Activated CD4-positive, alpha-beta T cell treated with anti-CD3 and anti-CD28 coated beads for 36 hours (primary cell): ENCODE measurements at places on chromosomes 7 and 10. TPM values are rescaled to one million over a fixed set of nuclear protein-coding genes. Genes with fewer than 3 reads are reported as not detected.

DNA sequence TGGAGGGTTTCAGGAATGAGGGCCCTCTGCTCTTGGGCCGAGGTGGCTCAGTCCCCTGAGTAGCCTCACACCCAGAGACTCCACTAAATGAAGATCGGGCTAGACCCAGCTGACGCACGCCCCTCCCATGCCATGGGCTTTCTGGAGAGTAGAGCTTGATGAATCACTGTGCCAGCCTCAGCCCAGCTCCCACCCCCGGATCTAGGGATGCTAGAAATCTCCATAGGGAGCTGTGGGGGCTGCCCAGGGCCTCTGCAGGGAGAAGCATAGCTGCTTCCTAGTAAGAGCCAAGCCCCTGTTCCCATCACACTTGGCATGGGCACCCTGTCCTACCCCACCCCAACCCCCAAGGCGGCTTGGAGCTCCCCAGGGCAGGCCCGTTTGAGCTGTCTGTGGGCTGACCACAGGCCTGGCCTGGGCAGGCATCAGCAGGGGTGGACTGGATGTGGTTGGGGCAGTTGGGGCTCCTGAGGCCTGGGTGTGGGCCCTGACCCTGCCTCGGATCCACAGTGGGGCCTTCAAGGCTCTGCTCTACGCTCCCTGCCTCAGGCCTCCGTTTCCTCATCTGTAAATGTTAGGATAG is 121.2 kb downstream of the ZMIZ1 start:
- no peak for DNase-seq

DNA sequence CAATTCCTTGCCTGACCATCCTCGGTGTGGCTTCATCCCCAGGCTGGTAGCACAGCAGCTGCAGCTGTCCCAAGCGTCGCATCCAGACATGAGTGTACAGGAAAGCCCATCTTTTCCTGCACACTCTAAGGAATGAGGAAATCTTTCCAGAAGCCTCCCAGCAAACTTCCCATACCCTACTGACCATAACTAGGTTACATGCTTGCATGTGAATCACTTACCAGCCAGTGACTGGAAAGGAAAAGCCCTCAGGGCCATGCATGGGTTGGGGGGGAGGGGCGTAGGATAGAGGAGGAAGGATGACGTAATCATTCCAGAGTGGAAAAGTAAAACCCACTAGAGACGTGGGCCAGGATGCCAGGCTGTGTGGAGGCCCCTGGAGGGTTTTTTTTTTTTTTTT is 18.9 kb upstream of the ZNF212 start:
- DNase-seq: no peak

GRCh38 chr10:1043532-1043995 is 5.4 kb downstream of the IDI1 start:
- peak; percentile 39 for DNase-seq

GRCh38 chr10:79056736-79057391 is 11.9 kb upstream of the ZMIZ1 start:
- DNase-seq: no peak

PRPS1L1 gene
- total RNA-seq: not detected

DNA sequence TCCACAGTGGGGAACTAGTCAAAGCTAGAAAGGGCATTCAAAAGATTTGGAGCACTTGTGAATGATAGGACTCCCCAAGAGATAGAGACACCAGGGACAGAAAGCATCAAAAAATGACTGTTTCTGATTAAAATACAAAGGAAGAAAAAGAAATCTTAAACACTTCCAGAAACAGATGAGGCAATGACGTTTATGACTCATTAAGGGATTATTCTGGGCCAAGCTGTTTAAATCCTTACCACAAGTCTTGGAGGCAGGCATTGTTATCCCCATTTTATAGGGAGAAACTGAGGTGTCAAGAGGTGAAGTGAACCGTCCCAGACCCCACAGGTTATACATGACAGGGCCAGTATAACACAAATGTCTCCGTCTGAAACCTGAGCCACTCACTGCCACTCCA is 68.3 kb upstream of the AMPH start:
- DNase-seq: no peak

MYOZ1 gene
- not detected for total RNA-seq

- DNase-seq: no peak
Observed at GRCh38 chr7:139674752-139675126, 103.1 kb downstream of the HIPK2 start.

- no peak for DNase-seq
Observed at GRCh38 chr7:71345117-71345884, 213.4 kb downstream of the GALNT17 start.

BTBD16 gene
- total RNA-seq: not detected

SFXN3 gene
- 37.7 TPM for total RNA-seq

DNA sequence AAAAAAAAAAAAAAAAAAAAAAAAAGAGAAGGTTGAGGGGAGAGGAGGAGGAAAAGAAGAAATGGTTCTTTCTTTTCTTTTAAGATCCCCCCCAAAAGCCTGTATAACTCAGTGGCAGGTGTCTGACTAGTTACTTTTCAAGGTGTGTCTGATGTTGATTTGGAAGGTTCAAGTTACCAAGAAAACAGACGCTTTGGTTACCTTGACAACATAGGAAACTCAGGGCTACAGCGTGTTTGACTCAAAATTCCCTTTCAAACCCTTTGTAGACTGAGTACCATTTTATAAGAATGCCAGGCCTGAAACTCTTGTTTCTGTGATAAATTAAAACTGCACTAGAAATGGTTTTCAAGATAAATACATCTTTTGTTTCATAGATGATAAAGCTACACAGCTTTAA is 286.8 kb downstream of the SKIDA1 start:
- no peak for DNase-seq

SCART1 gene
- 1.7 TPM for total RNA-seq

PRF1 gene
- 28.6 TPM for total RNA-seq

DNA sequence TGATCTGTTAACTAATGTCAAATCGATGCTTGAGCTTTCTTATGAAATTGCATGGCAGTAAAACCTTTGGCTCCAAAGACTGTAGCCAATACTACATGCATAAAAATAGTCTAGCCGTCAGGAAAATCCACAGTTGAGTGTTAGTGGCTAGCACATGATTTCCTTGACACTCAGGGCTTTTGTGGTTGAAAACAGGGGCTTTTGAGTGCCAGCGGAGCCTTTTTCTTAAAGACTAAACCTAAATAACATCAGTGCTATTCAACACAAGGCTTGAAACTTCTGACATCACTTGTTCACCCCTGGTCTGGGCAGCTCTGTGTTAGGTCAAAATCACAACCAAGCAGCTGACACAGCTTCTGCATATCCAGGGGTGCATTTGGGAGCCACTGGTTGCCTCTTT is 124.2 kb upstream of the BMPER start:
- no peak for DNase-seq

SH2B2 gene
- 3.2 TPM for total RNA-seq

GRCh38 chr10:14481752-14482151 is 151.0 kb upstream of the FRMD4A start:
- DNase-seq: no peak

DNA sequence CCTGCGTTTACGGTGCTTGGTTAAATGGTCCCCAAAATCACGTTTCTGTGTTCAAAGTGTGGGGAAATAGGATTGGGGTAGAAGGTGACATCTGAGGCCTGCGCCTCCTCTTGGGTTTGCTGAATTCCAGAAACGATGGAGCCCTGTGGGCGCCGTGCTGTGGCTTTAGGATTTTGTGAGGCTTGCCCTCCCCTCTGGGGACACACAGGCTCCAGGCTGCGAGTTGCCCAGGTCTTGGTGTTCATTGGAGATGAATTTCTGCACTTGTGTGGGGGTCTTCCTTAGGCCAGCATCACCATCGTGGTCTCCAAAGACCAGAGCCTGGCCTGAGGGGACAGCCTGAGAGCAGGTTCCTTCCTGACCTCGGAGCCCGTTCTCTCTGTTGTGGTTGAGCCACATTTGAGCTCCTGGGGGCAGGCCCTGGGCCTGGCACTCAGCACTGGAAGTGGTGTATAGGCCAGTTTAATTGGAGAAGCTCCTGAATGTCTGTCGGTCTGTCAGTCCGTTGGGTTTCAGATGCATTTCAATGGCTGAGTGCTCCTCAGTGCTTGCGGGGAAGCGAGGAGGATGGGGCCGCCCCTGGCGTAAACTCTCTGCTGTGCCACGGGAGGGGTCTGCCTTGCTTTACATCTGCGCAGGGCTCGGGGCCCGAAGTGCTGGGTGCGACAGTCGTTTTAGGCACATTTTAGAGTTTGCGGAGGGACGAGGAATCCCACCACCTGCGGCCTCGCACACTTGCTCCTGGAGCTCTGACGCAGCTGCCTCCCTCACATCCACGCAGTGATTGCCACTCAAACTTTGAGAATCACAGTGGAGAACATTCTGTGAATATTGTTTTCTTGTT is 71.7 kb downstream of the DNAJB6 start:
- no peak for DNase-seq

PCDH15 gene
- not detected for total RNA-seq

DNA sequence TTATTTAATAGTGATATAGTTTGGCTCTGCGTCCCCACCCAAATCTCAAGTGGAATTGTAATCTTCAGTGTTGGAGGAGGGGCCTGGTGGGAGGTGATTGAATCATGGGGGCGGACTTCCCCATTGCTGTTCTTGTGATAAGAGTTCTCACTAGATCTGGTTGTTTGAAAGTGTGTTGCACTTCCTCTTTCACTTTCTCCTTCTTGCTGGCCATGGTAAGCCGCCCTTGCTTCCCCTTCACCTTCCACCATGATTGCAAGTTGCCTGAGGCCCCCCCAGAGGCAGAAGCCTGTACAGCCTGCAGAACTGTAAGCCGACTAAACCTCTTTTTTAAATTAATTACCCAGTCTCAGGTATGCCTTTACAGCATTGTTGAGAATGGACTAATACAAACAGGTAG is 101.4 kb downstream of the MTPAP start:
- no peak for DNase-seq

OPN4 gene
- not detected for total RNA-seq

CPVL gene
- total RNA-seq: not detected

COL13A1 gene
- not detected for total RNA-seq
